Stimulated activated CD4-positive, alpha-beta T cell treated with anti-CD3 and anti-CD28 coated beads, Interleukin-15, amount 100 ng/mL, for 1 hour (primary cell): ENCODE measurements at places on chromosomes 12 and 14.

DNA sequence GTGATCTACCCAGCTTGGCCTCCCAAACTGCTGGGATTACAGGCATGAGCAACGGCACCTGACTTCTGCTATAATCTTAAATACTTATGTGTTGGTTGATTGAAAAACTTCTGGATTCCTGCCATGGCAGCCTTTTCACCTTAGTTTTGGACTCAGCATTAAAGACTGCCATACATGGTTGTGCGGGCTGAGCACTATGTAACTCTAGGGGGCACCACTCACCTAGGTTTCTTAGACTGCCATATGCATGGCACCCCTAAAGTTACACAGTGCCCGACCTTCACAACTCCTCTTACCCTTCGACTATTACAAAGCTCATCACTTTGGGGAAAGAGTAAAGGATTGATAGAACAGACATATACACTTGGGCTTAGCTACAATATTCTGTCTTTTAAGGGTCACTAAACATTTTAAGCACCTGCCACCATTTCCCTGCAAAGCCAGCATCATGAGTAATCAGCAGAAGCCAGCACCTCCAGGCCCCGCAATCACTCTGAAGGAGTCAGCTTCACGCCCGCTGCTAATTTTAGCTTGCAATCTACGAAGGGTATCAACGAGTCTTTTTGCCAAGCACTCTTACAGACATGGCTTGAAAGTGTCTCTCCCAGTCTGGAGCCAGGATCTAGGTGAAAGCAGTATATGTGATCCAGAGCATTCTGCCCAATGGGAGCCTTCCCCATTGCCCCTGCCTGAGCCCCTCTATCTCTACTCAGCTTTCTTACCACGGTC lies 59.8 kb downstream of the SUDS3 start:
- DNase-seq, result no peak

DNA sequence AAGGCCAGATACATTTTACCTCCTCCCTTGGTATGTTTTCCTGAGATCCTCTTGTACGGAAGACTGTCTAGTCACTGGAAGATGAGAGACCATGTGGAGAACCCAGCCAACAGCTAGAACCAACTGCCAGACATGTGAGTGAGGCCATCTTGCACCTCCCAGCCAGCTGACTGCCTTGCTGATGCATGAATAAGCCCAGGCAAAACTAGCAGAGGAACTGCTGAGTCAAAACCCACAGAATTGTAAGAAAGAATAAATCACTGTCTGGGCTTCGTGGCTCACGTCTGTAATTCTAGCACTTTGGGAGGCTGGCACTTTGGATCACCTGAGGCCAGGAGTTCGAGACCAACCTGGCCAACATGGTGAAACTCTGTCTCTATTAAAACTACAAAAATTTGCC lies 160.0 kb downstream of the TPH2 start:
- DNase-seq, result no peak

GRCh38 chr14:45940318-45940717 lies 687.3 kb upstream of the MIS18BP1 start:
- DNase-seq, result no peak

DNA sequence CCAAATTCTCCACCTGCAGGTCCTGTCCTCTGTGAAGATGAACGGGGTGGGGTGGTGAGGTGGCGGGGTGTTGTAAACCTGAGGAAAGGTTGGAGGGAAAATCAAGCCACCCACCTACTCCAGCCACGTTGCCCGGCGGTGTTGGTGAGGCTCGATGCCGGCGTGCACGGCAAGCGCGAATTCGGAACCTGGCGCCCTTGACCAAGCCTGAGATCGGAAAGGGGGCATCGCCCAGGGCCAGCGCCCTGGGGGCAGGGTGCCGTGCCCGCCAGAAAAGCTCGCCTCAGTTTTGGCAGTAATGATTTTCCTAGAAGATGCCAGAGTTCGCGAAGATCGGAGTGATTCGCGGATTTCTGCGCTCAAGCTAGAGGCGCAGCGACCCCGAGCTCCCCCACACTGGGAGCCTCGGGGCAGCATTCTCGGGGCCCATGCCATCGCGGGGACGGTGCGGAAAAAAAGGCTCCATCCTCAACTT lies 817 bp downstream of the STXBP6 start:
- DNase-seq, result no peak

DNA sequence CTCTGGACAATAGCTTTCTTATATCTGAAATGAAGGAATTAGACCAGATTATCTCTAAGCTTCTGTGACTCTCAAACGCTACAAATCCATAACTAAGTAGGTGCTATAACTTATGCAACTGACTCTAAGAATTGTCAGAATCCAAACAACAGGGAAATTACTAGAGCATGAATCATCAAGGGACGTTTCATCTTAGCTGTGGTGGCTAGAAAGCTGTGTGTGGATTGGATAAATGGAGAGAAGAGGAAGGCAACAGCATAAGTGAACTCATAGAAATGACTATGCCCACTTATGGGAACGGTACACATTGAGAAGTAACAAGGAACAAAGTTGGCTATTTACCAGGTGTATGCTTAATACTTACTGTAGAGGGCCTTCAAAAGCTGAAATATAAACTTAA lies 96.0 kb upstream of the NEDD1 start:
- DNase-seq, result no peak

DNA sequence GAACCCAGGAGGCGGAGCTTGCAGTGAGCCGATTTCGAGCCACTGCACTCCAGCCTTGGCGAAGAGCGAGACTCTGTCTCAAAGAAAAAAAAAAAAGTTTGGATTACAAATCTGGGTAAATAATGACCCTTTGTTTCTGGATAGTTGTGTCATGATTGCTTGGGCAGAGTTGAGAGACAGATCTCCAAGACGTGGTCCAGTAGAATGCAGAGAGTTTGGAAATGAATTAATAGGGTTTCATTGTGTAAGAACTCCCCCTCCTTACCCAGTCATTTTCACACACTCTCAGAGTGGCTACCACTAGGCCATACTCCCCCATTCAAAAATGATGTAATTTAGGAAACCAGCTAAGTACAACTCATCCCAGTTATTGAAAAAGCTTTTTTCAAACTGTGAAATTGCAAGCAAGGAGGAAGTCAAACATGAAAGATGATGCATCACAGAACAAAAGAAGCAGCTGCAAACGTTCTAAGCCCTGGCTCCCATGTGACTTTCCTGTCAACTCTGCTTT lies 1331.9 kb downstream of the AACS start:
- DNase-seq, result no peak

- no peak for DNase-seq
Observed at GRCh38 chr12:120892265-120892664, 11.9 kb downstream of the SPPL3 start.

DNA sequence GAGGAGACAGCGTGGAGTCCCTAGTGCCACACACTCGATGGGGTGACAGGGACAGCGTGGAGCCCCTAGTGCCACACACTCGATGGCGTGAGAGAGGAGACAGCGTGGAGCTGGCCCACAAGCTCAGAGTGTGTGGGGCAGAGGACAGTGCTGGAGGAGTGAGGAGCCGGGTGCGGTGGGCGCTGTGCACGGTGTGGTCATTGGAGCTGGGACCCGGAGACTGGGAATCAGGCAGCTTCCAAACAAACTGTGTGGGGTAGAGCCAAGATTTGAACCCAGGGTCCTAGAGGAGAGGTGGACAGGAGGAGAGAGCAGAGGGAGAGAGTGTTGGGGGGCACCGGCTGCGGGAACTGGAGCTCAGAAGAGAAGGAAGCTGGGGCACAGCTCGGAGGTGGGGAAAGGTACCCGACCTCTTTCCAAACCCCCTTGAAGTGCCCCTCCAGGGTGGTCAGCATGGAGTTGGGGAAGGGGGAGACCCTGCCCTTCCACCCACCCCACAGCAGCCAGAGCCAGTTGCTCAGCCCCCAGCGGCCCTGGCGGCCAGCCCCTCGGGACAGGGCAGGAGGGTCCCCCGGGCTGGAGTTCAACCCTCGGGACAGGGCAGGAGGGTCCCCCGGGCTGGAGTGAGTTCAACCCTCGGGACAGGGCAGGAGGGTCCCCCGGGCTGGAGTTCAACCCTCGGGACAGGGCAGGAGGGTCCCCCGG lies 91.0 kb downstream of the NOC4L start:
- no peak for DNase-seq

DNA sequence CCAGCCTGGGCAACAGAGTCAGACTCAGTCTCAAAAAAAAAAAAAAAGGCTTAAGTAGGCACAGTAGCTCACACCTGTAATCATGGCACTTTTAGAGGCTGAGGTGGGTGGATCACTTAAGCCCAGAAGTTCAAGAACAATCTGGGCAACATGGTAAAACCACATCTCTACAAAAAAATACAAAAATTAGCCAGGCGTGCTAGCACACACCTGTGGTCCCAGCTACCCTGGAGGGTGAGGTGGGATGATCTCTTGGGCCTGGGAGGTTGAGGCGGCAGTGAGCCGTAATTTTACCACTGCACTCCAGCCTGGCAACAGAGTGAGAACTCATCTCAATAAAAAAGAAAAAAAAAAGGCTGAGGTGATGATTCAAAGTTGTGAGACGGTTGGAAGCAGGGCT lies 9.1 kb upstream of the RESF1 start:
- no peak for DNase-seq

DNA sequence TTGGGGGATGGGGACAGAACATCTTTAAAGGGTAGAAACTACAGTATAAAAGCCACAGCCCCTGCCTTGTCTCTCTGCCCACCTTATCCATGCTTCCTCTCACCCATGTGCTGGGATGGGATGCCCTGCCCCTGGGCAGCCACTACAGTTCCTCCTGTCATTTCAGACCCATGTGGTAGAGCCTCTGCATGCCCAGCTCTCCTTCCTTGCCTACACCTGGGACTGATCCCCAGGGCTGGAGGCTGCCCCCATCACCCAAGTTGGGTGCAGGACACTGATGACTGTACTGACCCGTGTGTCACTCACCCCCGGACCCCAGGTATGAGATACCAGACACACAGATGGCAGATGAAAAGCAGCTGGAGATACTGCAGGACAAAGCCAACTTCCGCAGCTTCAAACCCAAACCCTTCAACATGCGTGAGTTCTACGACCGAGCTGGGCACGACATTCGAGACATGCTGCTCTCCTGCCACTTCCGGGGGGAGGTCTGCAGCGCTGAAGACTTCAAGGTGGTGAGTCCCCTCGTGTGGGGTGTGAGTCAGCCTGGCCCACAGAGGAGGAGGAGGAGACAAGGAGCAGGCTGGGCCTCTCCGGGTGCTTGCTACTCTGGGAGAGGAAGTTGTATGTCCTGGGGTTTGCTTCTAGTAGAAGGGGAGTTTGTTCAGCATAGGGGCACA lies 2.2 kb downstream of the ASIC1 start:
- DNase-seq, result no peak

- DNase-seq, result no peak
Observed at GRCh38 chr14:34722723-34723545, 8.5 kb upstream of the CFL2 start.

DNA sequence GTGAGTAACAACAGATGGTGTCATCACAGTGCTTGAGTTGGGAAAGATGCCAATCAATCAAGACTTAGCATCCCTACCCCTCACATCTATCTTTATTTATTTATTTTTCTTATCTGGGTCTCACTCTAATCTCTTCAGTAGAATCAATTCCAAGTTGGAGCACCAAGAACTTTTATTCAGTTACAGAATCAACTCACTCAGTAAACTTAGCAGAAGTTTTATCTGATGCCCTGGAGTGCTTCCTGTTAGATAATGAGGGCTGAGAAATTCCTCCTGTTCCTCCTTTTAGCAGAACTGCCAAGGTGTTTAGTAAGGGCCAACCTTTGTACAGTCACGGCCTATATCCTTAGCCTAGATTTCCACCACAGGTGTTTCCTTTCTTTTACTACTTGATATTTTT lies 11.3 kb upstream of the SLC5A8 start:
- no peak for DNase-seq

DNA sequence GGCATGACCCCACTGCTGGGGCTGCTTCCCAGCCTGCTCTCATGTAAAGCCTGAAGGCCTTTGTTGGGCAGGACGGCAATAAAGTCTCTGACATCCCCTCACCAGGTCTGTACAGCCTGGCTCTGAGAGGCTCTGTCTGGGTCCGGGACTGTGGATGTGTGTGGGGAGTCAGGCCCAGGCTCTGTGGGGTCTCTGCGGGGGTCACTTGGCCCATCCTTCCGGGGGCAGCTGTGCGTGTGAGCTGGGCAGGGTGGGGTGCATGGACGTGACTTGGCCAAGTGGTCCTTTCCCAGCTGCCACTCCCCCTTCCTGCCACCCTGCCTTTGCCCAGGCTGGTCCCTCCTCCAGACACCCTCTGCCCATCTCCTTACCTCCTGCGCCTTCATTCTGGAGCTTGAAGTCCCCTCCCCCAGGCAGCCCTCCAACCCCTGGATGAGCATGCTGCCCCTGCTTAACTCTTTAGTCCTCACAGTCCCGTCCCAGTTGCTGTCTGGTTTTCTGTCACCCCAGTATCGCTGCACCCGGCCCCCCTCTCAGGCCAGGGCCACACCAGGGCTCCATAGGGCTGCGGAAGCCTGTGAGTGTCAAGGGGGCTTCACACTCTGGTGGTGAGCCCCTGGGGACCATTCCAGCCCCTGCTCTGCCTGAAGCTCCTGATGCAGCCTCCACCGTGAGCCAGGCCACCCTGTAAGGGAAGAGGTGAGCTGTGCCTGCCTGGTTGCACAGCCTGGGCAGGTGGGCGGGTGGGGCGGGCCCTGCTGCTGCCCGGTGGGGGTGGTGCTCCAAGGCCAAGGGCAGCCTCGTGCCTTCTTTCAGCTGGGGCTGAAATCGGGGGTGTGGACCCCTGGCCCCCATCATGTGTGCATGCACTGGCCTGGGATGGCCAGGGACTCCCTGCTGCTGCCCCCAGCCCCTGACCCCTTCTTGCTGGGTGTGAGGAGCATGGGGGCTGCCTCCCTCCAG lies 25.5 kb upstream of the KIF26A start:
- DNase-seq, result no peak

GRCh38 chr14:71487941-71488340 lies 444.3 kb upstream of the RGS6 start:
- no peak for DNase-seq

DNA sequence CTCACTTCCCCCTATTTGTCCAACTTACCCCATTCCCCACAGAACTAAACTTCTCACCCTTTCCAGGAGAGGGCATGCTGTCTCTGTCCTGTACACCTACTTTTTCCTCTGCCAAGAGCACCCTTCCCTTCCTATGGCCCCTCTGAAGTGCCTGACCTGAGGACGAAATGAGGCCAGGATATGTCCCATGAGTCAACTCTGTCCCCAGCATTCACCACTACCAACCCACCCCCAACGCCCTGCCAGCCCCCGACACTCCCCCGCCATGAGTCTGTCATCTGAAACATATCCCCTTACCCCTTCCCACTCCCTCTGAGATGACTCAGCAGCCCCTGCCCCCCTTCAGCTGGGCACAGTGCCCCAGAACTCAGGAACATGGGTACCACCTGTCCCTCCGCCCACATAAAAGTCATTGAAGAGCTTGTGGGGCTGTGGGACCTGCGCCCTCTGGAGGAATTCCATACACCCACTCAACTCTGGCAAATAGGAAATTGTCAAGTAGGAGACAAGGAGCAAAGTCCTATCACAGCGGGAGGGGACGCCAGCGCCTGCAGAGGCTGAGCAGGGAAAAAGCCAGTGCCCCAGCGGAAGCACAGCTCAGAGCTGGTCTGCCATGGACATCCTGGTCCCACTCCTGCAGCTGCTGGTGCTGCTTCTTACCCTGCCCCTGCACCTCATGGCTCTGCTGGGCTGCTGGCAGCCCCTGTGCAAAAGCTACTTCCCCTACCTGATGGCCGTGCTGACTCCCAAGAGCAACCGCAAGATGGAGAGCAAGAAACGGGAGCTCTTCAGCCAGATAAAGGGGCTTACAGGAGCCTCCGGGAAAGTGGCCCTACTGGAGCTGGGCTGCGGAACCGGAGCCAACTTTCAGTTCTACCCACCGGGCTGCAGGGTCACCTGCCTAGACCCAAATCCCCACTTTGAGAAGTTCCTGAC lies 26.3 kb downstream of the ITGA7 start:
- DNase-seq, result no peak
